ENCODE measurements at places on chromosomes 3 and 15.

DNA sequence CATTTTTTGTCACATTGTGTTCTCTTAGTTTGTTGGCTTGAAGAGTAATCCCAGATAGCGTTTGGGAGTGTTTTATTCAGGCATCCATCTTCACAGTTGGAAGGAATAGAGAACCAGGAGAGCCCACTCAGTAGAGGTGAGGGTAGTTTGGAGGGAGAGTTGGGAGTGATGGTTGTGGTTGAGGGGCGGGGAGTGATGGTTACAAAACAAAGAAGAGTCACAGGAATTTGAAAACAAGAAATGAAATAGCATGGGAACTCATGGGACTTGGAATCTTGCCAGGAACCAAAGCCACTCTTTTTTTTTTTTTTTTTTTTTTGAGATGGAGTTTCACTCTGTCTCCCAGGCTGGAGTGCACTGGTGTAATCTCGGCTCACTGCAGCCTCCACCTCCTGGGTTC lies 36.3 kb downstream of the DUT start:
- DNase-seq = no peak

- DNase-seq = no peak
These were observed 987.9 kb downstream of the NTRK3 start for GRCh38 chr15:87268675-87269074.

DNA sequence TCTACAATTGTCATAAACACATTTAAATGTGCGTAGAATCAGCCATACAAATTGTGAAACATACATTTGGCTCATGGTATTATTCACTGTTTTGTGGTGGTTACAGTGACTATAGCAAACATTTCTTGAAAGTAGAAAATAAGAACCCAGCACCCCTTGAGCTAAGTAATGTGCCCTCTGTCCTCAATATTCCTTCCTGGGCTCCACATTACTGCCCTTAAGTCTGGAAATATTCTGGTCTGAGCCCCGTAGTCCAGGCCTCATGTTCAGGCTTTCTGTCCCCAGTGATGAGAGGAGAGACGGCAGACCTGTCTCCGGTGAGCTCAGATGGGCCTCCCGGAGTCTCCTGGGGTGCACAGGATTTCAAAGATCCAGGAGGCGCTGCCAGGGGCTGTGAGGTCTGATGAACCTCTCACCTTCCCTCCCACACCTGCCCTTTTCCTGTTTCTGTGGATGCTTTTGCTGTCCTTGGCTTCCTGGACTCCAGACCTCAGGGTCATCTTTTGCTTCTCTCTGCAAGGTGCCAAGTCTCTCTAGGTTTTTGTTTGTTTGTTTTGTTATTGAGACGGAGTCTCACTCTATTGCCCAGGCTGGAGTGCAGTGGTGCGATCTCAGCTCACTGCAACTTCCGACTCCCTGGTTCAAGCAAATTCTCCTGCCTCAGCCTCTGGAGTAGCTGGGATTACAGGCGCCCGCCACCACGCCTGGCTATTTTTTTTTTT lies 8.8 kb upstream of the MUC20 start:
- no peak for DNase-seq

DNA sequence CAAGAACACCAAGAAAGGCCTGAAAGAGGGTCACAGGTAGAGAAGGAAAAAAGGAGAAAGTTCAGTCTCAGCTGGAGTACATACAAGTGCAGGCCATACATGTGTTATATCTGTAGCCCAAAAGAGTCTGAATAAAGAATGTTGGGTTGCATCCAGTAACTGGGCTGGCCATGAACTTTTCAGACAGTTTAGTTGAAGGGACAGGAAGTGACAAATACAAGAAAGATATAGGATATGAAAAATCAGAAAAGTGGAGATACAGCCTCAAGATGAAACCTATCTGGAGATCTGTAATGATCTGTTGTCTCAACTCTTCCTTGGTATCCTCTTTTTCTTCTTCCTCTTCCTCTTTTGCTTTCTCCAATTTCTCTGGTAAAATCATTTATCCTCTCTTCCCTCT lies 671.7 kb downstream of the MECOM start:
- DNase-seq = no peak

- DNase-seq = no peak
These were observed 236.6 kb downstream of the SATB1 start for GRCh38 chr3:18188491-18188890.

DNA sequence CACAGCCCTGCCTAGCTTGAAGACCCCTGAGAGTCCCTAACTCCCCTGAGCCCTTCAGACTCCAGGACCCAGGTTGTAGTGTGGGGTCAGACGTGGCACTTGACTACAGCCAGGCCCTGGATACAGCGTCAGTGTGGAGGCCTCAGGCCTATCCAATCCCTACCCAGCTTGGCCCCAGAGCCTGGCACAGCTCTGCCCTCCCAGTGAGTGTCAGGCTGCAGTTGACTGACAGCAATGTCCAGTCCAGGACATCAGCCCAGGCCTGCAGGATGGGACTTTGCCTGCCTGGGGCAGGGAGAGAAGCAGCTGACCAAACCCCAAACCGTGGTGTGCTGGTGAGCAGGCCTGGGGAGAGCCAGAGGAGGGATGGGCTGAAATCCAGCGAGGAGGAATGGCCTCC lies 27.3 kb downstream of the KLF13 start:
- no peak for DNase-seq

DNA sequence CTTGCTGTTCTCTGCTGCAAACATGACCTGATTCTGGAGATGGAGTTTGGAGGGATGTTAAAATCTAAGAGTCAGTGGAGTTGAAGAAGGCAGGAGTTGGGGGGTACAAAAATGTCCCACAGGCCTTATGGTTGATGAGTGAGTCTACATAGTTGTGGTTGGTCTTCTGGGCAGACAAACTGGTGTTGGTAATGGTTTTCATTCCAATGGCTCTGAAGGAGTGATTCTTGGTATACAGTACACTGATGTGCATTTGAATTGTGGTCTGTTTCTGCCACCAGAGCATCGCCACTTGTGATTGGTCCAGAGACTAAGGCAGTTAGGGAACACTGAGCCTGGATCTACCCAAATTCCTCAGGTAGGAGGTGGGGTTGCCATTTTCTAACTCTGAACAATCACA lies 514.1 kb upstream of the CFAP20DC start:
- DNase-seq = no peak

DNA sequence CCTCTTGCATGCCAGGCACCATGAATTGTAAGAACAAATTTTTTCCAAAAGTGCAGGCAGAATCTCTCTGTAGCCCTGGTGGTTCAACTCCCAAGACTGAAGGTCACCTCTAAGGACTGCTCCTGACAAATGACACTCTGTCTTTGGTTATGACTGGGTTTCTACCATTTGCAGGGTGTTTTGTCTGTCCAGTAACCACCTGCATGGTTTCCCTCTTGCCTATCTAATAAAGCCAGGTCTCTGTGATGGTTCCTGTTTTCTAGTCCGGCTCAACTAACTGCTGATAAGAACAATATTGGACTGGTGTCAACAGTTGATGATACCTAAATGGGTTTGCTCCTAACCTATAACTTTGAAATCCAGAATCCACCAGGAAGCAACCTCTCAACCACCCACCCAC lies 43.7 kb downstream of the ATP8B4 start:
- DNase-seq = no peak
